ENCODE measurements at places on chromosomes 6 and 20.

DNA sequence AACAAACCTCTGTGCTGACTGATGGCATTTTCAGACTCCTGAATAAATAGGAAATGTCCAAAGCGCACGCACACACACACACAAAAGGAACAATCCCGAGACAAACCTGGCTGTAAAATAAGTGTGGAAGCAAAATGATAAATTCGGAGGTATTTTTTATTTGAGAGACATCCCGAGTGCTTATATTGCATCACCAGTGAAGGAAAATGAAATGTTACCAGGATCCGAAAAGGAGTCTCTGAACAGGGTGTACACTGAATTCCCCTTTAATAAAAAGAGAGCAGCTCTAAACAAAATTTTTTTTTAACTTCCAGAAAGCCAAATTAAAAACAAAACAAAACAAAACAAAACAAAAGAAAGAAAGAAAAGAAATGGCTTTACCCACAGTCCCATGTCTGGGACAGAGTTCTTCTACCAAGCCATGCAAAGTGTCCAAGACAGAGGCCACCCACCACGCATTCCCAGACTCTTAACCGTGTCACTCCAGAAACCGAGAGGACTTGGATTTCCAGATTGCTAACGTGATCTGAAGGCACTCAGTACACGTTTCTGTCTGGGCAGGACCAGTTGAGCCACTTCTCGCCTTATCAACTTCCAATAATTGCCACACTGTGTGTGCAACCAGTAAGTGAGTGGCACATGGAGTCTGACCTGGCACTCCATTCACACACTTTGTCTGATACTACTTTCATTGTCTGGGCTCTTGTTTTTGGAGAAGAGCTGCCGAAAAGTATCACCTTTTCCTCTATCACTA lies 817 bp downstream of the ME1 start:
- no peak for DNase-seq

DNA sequence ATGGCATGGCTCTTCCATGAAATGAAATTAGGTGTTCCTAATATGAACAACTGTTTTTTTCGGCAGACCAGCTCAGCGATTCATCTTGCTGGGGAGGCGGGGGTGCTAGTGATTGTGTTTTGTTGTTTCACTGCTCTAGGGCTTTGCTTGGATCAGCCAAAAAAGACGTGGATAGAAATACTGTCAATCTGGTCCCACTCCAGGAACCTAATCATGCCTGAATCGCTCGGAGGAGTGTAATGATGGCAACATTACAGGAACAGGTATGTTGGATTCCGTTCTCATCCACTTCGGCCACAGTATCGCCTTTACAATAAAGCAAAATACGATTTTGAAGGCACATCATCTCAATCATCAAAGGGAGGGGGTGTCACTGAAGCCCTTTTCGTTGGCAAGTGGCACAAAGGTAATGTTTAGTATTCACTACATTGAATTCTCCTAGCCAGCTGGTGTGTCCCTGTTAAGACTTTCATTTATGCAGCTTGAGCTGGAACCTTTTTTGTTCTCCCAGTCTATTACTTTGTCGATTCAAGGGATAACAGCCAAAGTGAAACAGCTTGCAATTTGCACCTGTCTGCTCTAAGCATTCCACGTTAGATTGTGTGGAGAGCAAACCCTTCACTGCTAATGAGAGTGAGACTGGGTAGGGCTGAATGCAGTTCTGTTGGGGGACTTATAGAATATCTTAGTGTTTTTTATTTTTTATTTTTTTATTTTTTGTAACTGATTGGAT lies 477.7 kb downstream of the TFAP2A start:
- DNase-seq = no peak

DNA sequence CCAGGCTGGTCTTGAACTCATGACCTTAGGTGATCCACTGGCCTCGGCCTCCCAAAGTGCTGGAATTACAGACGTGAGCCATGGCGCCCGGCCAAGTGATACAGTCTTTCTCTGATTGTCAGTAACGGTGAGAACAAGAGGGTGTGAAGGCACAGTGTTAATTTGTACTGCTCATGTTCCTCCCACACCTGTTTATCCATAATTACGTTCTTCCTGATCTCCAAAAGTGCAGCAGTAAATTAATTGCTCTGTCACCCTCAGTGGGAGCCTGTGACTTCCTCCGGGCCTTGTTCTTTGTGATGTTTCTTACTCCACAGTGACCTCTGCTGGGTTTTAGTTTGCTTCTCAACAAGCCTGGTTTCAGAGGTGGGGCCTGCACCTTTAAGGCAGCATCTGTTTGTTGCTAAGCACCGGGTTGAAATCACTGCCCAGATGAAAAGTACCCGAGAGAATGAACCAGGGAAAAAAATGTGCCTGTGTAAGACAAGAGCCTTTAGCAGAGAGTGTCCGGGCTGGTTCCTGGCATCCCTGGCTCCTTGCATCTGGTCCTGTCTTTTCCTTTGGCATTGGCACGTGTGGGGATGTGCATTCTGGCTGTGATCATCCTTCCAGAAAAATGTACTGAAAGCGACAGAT lies 89.1 kb upstream of the CLDN20 start:
- no peak for DNase-seq

GRCh38 chr6:167583412-167583811 lies 243.3 kb upstream of the AFDN start:
- no peak for DNase-seq

- no peak for DNase-seq
Observed at GRCh38 chr20:15708984-15709598, 864.2 kb downstream of the KIF16B start.

DNA sequence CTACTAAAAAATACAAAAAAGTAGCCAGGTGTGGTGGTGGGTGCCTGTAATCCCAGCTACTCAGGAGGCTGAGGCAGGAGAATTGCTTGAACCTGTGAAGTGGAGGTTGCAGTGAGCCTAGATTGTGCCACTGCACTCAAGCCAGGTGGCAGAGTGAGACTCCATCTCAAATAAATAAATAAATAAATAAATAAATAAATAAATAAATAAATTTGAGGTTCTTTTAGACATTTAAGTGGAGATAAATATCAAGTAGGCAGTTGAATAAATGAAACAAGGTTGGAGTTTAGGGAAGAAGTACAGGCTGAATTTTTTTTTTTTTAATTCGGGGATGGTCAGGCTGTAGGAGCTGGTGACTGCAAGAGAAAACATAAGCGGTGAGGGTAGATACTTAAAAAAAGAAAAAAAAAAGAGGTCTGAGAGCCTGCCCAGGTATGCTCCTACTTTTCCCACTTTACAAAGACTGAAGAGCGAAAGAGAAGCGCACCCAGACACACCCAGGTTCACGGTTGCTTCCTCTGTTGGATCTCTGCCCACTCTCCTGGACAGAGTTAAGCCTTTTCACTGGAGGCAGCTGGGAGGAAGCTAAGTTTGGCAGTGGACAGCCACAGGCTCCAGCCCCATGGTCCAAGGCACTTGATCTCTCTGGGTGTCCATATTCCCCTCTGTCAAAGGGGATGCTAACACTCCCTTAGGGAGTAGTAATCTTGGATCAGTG lies 100.9 kb upstream of the PRDM1 start:
- DNase-seq = no peak

DNA sequence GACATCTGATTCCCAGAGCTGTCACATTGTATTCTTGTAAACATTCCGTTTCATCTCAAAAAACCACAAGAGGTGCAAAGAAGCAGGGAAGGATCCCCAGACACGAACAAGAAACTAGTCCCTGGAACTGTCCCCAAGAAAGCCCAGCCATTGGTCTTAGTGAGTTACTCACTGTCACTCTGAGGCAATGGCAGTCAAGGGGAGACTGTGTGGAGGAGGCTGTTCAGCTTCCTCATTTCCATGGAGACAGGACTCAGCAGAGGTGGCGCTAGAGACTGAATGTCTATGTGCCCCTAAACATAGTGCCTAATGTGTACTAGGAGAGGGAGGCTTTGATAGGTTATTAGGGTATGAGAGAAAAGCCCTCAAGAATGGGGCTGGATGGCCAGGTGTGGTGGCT lies 11.1 kb downstream of the ULBP1 start:
- no peak for DNase-seq

- DNase-seq = no peak
Observed at GRCh38 chr6:145332011-145332410, 403.3 kb downstream of the EPM2A start.

- DNase-seq = peak; percentile 67
Observed at GRCh38 chr20:41072190-41072863, 43.7 kb downstream of the TOP1 start.

- no peak for DNase-seq
Observed at GRCh38 chr6:41555326-41556300, 9.4 kb downstream of the FOXP4 start.

DNA sequence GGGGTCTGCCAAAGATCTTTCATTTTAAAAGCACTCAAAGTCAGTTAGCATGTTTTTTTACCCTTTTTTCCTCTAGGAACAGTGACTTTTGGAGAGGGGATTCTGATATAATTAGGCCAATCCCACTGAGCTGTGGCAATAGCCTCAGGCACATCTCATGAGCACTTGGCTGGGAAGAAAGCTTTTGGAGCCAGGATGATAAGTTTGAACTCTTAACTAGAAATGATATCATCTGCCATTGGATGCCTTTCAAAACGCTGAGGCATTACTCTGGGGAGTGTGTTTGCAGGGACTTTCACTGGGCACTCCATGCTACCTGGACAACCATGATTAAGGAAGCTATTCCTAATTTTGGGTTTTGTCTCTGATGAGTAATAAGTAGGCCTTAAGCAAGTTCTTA lies 3.7 kb downstream of the SCGN start:
- DNase-seq = no peak

DNA sequence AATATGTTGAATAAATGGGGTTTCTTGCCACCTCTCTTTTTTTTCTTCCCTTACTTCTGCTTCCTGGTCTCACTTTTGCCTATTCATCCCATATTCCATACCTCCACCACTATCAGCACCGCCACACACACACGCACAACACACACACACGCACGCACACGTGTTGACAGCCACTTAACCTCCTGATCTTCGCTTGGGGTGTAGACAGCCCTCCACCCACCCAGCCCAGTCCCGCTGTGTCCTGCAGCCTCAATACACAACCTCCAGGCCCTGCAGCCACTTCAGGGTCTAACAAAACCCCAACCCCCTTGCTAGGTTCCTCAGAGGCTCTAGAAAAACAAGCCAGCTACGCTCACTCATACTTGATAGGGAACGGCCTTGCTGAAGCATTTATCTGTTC lies 72.3 kb downstream of the LINC00237 start:
- DNase-seq = no peak

DNA sequence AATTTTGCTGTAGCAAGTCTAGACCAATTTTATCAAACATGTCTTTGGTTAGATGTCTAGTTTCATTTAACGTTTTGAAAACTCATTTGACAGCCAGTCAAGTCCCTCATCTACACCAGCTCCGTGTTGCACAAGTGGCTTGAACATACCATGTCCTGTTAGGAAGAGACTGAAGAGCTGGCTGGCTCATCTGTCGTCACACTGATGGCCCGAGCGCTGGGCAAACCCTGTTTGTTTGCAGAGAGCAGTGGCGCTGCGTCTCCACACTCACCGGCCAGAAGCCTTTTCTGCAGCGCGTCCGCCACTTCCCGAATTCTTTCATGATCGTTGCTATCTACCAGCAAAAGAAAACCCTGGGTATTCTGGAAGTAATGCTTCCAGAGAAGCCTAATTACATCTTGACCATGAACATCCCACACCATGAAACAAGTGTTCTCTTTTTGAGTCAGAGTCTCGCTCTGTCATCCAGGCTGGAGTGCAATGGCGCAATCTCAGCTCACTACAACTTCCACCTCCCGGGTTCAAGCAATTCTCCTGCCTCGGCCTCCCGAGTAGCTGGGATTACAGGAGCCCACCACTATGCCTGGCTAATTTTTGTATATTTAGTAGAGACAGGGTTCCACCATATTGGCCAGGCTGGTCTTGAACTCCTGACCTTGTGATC lies 10.7 kb upstream of the TCFL5 start:
- no peak for DNase-seq

GRCh38 chr6:43582911-43583310 lies 6.9 kb downstream of the POLH start:
- no peak for DNase-seq

- no peak for DNase-seq
Observed at GRCh38 chr6:85394853-85395538, 54.9 kb upstream of the NT5E start.

- DNase-seq = peak; percentile 63
Observed at GRCh38 chr20:46350201-46350985, 42.1 kb upstream of the CDH22 start.

- no peak for DNase-seq
Observed at GRCh38 chr20:14569641-14570040, 232.2 kb upstream of the FLRT3 start.

- no peak for DNase-seq
Observed at GRCh38 chr20:12311094-12311865, 393.6 kb downstream of the BTBD3 start.

DNA sequence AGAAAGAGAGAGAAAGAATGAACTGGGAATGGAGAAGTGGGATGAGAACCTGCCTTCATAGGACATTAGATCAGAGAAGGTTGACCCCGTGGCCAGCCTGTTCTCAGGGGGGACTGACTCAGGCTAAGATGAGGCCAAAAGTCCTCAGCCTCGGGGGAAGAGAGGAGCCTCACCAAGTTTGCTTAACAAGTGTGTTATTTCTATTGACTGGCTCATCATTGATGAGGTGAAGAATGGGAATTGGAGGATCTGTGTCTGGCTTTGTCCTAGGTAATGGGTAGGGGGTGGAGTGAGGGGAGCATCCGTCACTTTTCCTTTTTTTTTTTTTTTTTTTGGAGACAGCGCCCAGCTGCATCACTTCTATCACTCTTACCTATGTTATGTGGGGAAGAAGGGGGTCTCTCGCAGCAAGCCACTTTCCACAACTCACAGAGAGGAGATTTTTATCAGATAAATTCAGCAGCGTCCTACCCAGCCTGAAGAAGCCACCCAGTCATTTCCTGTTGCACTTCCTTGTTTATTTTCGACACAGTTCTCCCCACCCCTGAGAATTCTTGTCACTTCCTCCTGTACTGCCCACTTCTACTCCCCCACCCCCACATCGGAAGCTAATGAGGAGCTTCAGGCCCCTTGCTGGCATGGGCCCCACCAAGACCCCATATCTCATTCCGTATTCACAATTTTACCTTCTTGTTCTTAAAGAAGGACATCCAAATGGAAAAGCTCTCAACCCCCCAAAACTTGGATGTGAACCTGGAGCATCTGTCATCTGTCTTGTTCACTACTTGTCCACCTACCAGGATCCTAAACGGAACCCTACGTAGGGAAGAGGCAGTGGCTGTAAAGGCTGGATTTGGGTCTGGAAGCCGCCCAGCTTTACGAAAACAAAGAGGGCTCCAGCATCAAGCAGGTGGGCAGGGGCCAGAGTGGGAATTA lies 2.8 kb upstream of the RNASET2 start:
- no peak for DNase-seq

GRCh38 chr6:35945650-35946025 lies 24.7 kb upstream of the SRPK1 start:
- no peak for DNase-seq

- no peak for DNase-seq
Observed at GRCh38 chr6:134456226-134456625, 138.3 kb upstream of the SGK1 start.

GRCh38 chr6:158279615-158280014 lies 32.6 kb upstream of the TULP4 start:
- no peak for DNase-seq

All from BJ (cell line).